ENCODE measurements at places on chromosomes 16 and 17.

GRCh38 chr17:47694581-47695428, 844 bp downstream of the TBKBP1 start:
- no peak for DNase-seq

GRCh38 chr16:64882078-64882784, 239.6 kb downstream of the CDH11 start:
- no peak for DNase-seq

- no peak for DNase-seq
Measured at GRCh38 chr17:38864636-38865398, 5.0 kb upstream of the LASP1 start.

DNA sequence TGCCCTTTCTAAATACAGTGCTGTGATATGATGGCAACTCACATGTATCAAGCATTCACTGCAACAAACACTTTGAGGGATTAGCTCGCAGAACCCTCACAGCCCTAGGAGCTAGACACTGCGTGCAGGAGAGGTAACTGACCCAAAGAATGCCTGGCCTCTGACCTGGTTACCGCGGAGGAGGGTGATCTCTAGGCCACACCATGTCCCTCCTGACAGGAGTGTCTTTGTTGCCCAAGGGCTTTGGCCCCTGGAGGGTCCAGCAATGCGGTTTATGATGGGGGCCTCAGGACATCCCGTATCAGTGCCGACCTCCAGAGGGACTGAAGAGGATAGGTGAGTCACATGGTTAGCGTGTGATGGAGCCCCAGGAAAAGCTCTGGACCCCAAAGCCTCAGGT, 130.6 kb downstream of the MGAT5B start:
- DNase-seq = no peak

- DNase-seq = no peak
Measured at GRCh38 chr16:68069511-68070248, 15.5 kb upstream of the NFATC3 start.

DNA sequence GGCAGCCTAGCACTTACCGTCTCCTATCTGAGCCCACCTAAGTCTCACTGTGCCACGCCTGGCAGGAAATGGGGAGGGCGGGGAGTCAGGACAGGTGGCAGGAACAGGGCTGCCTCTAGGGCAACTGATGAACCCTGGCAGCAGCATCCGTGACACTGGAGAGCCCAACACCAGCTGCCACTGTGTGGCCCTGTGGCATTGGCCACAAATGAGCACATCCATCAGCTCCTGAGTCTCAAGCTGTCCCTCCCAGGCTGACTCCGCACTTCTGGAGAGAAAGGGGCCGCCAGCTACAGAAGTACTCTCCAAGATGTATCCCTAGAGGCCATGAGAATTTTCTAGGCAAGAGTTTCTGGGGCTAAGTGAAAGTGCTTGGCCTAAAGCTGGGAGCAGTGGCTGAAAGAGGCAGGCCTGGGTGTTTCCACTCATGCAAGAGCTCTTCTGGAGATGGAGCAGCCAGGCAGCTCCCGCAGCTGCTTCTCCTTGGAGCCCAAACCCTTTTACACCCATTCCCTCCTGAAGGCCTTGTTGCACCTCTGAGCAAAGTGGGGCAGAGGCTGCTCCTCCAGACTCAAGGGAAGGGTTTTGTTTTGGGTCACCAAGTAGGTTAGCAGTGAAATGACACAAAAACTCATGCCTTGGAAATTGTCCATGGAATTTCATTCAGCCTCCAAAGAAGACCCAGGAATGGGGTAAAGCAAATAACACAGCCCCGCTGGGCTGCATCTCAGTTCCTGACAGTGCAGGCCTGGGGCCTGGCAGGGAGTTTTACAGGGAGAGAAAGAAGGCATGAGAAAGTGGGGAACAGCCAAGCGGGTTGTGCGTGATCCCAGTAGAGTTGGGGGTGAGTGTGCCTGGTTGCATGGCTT, 25.8 kb downstream of the PEMT start:
- no peak for DNase-seq

GRCh38 chr16:57642160-57643135, 14.0 kb downstream of the ADGRG1 start:
- no peak for DNase-seq

DNA sequence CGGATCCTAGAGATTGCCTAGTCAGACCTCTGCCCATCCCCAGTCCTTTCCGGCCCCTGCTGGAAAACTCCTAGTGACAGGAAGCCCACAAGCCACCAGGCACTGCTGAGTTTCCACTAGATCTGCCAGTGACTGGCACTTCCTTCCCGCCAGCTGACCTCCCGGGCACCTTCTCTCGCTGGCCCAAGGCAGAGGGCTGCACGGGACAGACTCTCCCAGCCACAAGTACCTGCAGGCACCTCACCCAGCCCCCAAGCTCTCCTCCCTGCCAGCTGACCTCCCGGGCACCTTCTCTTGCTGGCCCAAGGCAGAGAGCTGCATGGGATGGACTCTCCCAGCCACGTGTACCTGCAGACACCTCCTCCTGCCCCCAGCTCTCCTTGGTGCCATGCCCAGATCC, 66.3 kb upstream of the DOC2B start:
- no peak for DNase-seq

DNA sequence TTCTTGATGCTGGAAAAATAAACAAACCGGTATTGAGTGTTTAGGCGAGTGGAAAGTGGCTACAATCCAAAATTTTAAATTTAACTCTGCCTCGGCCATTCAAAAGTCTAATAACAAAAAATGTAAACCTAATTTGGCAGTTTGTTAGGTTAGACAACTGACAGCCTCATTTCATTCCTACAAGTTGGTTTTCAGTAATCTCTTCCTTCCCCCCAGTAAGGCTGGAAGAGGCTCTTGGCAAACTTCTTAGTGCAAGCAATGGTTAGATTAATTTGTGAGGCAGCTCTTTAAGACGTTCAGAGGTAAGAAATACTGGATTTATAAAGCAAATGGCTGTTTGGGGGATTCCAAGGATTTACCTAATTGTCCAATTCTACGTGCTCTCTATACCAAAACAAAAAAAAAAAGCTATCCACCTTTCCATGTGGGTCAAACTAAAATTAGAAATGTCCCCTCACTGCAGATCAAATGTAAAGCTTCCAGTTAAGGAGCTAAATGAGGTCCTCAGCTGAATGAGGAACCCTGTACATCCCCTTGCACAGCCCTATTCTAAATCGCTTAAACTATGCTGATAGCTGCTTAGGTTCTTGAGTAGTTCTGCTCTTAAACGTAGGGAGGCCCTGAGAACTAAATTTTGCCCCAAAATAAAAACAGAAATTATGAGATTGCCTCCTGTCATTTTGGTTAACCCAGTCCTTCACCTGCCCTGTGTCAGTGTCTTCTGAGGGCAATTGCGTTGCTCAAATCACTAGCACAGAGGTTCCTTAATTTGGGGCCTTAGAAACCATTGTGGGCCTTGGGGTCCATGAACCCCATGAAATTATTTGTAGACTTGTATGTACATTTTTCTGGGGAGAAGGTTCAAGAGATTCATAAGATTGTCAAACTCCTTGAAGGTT, 2.9 kb downstream of the HEXIM1 start:
- DNase-seq = no peak

GRCh38 chr16:4958510-4959438, 644 bp downstream of the SEC14L5 start:
- DNase-seq = no peak

GRCh38 chr17:82948081-82948511, 108.3 kb upstream of the ZNF750 start:
- DNase-seq = no peak

DNA sequence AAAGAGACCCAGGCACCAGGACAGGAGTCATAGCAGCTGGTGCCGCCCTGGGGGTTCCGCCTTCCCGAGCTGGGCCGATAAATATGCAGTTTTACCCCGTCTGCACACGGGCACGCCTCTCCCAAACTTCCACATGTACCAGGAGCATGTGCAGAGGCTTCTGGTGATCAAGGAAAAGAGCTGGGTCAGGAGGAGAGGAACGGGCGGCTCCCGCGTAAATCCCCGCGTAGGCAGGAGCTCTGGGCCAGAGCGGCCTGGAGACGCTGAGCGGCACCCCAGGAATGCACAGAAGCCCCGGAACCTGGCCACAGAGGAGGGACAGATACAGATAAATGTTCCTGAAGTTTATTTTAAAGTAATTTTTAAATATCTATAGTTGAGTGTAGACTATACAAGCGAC, 46.6 kb upstream of the METRNL start:
- no peak for DNase-seq

- no peak for DNase-seq
Measured at GRCh38 chr17:66610361-66611133, 224.4 kb upstream of the CACNG5 start.

DNA sequence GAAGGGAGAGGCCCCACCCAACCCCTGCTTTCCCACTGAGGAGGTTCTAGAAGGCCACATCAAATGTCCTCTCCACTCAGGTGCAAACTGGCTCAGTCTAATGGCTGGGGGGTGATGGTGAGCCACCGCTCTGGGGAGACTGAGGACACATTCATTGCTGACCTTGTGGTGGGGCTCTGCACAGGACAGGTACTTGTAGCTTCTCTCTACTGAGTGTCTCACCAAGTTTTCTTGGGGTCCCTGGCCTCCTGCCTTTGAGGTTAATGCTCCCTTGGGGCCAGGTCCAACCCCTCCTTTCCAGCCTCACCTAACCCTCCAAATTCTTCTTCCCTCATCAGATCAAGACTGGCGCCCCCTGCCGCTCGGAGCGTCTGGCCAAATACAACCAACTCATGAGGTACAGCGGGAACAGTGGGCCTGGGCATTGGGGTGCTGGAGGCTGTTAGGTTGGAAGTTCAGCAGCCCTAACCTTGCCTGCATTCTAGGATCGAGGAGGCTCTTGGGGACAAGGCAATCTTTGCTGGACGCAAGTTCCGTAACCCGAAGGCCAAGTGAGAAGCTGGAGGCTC, 5.7 kb downstream of the ENO3 start:
- no peak for DNase-seq

GRCh38 chr17:72119873-72120641, 763 bp upstream of the SOX9 start:
- no peak for DNase-seq

DNA sequence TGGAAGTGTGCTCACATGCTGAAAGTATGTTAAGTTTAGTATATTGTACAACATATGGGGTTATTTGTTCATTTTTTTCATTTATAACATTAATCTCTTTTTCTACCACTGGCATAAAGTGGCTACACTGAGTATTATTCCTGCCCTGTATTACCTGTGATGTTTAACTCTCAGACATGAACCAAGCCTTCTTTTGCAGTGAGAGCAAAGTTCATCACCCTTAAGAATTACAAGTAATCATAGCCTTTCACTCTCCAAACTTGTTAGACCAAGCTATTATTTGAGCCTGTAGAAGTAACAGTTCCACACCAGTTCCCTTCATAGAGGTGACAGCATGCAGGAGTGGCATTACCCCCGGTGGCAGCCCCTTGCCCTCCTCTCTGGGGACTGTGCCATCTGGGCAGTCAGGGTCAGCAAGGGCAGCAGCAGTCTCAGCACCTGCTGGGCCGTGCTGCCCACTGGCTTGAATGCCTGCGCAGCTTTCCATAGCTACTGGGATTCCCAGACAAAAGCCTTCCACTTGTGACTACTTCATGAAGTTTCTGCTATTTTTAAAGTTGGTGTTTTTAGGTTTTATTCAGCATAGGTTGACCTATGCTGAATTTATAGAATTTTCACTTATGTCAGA, 71.3 kb downstream of the TMC6 start:
- DNase-seq = no peak

DNA sequence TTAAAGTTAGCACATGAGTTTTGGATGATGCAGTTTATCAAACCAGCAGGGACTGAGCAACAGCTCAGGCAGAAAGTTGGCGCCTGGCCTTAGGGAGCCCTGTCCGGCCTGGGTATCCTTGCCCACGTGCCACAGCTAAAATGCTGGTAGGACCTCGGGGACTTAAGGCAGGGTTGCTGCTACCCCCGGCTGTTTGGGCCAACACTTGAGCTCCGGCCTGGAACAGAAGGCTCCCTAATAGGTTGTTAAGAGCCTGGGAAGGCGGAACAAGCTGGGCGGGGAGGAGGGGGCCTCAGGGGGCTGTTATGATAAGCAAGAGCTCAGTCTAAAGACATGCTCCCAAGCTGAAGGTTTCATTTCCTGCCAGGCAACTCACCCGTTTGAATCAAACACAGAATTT, 39.7 kb downstream of the CUEDC1 start:
- DNase-seq = no peak

DNA sequence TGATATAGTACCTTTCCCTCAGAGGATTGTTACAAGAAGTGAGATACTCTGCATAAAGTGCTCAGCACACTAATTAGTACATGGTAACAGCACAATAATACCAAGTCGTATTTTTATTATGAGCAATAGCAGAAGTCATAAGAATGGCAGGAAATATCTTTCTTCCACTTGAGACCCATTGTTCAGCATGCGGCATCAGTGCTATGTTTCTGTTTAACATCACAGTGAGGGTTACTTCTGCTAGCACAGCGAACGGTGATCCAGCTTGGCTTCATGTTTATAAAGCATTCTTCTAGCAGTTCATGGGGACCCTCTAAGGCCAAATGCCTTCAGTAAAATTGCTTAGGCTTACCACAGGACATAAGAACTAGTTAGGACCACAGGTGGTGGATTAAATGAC, 83.1 kb downstream of the MYO1D start:
- DNase-seq = no peak

GRCh38 chr17:31078290-31078689, 16.5 kb upstream of the NF1 start:
- no peak for DNase-seq

- DNase-seq = no peak
Measured at GRCh38 chr17:76955191-76955590, 87.0 kb downstream of the MGAT5B start.

DNA sequence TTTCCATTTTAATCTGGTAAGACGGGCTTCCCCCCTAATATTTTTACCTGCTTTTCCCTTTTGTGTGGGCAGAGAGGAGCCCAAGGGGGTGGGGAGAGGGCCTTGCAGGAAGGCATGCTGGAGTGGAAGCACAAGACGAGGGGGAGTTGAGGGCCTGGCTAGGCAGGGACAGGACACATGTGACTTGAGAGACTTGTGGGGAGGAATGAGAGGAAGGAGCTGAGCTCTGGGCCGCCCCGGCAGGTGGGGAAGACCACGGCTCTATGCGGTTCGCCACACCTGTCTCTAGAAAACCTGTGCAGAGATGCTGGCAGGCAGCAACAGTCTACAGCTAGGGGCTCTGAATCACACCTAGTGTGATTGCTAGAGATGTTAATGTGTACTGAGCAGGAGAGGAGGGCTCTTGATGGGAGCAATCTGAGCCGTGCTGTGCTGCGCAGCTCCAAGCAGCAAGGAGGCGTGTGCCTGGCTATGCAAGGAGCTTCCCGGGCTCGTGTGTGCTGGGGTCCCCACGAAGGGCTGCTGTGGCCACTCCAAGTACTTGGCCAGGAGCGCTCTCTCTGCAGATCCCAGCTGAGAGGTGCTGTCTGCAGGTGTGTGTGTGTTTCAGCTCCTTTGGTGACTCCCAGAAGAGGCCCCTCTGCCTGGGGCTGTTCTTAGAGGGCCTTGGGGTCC, 50.2 kb downstream of the PDPK1 start:
- DNase-seq = no peak

GRCh38 chr17:30323262-30323894, 10.5 kb downstream of the TMIGD1 start:
- peak; percentile 20 for DNase-seq

- no peak for DNase-seq
Measured at GRCh38 chr16:11283820-11284248, 2.7 kb upstream of the PRM1 start.
